ENCODE measurements at places on chromosomes 16 and 17.

DNA sequence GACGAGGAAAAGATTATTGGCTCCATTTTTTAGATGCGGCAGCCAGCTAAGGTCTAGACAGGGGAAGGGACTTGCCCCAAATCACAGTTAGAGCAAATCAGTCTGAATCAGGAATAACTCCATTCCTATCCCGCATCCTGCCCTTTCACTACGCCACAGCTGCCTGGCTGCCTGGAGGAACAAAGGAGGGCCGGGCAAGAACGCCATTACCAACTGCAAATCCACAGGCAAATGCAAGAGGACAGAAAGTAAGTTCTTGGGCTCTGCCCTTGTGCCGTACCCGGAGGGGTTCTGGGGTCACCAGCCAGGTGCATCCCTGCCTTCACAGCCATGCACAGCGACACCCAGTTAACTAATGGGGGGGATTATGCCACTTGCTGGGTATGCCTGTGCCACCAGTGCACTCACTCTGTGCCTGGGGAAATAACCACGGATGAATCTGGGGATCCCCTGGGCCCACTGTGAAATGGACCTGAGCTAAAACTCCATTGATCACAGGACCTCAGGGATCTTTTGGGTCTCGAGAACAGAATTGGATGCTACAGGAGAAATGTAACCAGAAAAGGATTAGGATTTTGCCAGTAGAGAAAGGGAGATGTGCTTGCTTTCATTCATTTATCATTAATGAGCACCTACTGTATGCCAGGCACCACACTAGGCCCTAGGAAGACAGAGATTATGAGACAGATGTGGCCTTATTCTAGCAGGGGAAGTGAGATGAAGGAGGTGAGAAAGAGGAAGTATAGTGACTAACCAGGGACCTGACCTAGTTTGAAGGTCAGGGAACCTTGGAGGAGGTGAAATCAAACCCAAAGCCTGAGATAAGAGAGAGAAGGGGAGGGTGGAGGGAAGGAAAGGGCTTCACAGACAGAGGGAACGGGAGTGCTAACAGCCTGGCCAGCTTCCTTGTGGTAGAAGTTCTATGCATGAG lies 17.7 kb downstream of the BCL7C start:
- no peak for DNase-seq

DNA sequence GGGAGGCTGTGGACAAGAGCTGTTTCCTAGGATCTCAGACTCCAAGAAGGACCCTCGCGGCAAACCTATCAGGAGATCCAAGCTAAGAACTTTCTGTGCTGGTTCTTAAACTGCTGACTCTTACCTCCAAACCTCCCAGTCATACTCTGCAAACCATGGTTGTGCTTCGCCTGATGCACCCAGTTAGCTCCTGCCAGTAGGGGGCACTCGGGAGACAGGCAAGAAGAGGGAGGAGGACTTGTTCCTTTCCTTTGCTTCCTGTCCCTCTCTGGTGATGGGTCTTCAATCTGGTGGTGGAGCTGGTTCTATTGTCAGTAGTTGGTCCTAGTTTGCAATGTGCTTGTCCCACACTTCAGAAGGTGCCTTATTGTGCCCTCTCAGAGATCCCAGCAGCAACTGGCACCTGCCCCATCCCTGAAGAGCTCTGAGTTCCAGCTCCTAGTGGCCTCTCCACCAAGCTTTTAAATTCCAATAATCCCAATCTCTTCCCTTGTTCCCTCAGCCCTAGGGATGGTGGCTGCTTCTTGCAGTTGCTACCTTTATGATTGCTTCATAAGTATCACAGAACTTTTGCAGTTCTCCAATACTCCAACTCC lies 113.5 kb upstream of the RPL38 start:
- DNase-seq: no peak

GRCh38 chr17:37050920-37051319 lies 102.2 kb downstream of the AATF start:
- no peak for DNase-seq

DNA sequence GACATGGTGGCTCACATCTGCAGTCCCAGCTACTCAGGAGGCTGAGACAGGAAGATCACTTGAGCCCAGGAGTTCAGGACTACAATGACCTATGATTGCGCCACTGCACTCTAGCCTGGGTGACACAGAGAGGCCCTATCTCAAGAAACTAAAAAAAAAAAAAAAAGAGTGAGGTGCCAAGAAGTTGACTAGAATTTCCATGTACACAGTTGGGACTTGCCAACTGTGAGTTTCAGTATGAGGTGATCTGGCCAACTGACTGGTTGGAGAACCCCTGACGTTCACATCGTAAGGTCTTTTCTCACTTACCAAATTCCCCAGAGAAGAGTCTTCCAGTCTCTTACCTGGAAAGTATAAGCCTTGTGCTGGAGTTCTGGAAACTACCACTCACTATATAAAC lies 3.1 kb upstream of the MED11 start:
- no peak for DNase-seq

GRCh38 chr16:23448392-23448791 lies 4.6 kb downstream of the COG7 start:
- DNase-seq: no peak

DNA sequence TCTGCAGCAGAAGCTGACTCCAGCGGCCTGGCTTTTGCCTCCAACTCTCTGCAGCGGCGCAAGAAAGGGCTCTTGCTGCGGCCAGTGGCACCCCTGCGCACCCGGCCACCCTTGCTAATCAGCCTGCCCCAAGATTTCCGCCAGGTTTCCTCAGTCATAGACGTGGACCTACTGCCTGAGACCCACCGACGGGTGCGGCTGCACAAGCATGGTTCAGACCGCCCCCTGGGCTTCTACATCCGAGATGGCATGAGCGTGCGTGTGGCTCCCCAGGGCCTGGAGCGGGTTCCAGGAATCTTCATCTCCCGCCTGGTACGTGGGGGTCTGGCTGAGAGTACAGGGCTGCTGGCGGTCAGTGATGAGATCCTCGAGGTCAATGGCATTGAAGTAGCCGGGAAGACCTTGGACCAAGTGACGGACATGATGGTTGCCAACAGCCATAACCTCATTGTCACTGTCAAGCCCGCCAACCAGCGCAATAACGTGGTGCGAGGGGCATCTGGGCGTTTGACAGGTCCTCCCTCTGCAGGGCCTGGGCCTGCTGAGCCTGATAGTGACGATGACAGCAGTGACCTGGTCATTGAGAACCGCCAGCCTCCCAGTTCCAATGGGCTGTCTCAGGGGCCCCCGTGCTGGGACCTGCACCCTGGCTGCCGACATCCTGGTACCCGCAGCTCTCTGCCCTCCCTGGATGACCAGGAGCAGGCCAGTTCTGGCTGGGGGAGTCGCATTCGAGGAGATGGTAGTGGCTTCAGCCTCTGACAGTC lies 1.3 kb downstream of the PARD6A start:
- DNase-seq: no peak

Data from BJ (cell line).